ENCODE measurements at places on chromosomes 5 and 9. TPM values are rescaled to one million over a fixed set of nuclear protein-coding genes. Genes with fewer than 3 reads are reported as not detected.

The FOCAD gene
- total RNA-seq: 88.4 TPM

The SPDL1 gene
- total RNA-seq: 34.1 TPM

The MIGA2 gene
- 23.4 TPM for total RNA-seq

The BTNL8 gene
- total RNA-seq: not detected

The ADRA1B gene
- total RNA-seq: 0.07 TPM

The JADE2 gene
- 23.7 TPM for total RNA-seq

The SHOC1 gene
- total RNA-seq: not detected

The GPRIN1 gene
- total RNA-seq: 6.0 TPM

The DAPK1 gene
- total RNA-seq: 66.5 TPM

The SPINK5 gene
- total RNA-seq: not detected

The PCDHGA8 gene
- total RNA-seq: 0.46 TPM

Measured in pulmonary artery endothelial cell (primary cell).